T-cell (primary cell): ENCODE measurements at places on chromosomes 1 and 21.

- DNase-seq = no peak
Observed at GRCh38 chr1:59162665-59163064, 134.2 kb upstream of the FGGY start.

- no peak for DNase-seq
Observed at GRCh38 chr1:20174937-20175666, 10.8 kb upstream of the UBXN10 start.

DNA sequence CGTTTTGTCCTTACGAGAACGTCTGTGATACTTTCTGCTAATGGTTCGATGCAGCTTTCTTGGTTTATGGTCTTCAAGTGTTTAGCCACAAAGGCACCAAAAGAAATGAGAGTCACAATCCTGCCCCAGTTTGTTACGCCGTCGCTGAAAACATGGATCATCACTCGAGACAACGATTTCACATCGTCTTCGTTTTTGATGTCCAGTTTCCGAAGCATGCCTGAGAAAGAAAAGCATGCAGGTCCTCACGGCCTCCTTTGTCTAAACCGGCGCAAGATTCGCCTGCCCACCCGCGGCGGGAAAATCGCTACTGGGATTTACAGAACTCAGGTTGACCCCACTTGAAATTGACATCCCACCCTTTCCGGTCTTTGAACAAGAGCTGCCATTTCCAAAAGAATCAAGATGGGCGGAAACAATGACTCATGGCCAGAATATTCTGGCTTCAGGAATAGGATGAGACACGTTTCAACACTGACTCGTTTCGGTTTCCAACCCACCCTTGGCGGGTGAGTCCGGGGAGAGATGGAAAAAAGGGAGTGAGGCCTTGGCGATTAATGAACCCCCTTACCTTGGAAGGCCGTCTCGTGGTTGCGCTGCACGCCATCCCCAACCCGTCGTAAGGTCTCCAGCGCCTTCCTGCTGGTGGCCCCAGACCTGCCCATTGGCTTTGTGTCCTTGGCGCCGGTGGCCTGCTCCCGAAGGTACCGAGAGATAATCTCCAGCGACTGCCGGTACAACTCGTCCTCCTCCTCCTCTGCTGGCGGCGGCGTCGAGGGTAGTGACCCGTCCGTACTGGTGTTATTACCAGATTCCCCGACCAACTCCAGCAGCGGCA is 919 bp downstream of the MCL1 start:
- DNase-seq = no peak

DNA sequence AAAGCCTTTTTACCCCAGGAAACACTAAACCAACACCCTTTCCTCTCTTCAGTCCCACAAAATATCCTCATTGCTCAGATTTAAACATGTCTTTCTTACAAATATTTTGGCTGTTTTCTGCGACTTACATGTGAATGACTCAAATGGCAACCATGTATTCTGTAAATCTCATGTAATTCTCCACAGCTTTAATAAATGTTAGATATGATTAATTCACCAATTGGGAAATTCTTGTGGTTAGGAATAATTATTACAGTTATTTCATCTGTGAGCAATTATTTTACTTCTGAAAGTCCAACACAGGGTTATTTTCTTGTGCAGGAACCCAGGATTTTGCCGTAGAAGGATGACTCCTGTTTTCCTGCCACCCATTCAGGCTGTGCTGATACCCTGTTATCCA is 431.5 kb downstream of the LMO4 start:
- no peak for DNase-seq

- no peak for DNase-seq
Observed at GRCh38 chr1:53590104-53590503, 130.9 kb downstream of the DMRTB1 start.

DNA sequence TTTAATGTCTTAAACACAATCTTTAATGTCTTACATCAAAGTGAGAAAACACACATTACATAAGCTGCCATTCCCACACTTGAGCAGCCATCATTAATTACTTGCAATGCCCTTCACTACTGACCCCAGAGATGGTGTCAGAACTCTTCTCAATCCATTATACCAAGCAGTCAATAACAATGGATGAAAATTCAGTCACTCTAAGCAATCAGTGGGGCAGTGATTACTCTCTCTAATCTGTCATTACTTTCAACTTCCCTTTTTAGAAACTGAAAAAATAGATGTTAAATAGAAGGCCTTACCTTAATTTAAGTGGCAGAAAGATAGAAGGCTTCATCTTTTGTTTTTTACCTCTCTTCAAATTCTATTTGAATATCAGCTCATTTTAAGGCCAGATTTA is 9.7 kb upstream of the FRRS1 start:
- no peak for DNase-seq

DNA sequence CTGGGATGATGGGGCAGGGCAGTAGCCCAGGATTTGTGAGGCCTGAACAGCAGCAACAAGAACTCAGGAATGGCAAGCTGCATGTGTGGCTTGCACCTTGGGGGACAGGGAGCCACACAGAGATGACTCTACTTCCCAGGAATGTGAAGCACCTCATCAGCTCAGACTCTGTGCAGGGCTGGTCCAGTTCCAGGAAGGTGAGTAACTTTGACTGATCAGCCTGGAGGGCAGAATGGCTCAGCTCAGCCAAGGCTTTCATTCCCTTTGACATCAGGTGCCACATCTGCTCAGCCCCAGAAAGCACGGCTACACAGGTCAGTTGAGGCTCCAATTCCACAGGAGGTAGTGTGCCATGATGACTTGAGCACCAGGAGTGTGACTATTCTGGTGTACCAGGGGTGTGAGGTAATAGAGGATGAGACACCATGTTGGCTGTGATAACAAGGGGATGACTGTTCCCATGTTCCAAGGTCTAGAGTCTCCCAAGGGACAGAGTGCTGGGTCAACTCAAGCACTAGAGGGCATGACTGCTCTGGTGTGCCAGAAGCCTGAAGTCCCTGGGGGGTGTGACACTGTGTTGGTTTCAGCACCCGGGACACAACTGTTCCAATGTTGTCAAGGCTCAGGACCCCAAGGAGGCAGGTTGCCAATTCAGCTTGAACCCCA is 625.8 kb upstream of the ADGRL2 start:
- DNase-seq = no peak

DNA sequence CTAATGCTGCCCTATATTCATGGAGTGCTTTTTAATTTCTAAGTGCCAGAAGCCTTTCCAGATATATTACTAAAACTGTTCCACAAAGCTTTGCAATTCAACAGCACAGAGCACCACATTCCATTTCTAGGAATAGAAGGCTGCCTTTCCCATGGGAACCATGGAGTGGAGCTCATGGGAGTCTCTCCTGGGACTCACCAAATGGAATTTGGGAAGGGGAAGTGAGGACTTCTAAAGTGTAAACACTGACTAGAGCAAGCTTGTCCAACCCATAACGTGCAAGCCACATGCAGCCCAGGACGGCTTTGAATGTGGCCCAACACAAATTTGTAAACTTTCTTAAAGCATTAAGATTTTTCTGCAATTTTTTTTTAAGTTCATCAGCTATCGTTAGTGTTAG is 190.4 kb upstream of the TNR start:
- no peak for DNase-seq

DNA sequence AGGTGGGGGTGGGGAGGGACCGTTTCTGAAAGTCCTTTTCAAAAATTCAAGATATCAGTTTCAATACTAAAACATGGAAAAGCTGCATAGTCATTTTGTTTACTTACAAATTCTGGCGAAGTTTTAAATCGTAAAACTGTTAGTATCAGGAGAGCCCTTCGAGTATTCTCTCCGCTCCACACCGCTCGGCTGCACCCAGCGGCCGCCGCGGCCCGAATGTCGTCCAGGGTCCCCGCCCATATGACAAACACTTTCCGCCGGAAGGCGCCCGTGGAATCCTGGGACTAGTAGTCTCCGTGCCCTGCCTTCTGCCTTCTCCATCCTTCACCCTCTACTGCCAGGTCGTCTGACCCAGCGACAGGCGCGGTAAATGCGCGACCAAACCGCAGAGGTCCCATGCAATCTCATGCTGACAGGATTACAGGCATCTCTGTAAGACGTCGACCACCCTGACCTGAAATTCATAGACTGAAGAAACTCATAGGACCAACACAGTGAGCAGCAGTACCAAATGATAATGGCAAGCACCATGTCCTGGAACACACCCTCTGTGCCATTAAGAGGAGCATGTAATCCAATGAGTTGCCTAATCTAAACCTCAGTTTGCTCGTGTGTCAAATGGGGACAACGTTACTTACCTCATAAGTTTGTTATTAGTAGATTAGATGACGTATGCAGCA is at the start of gene TOR1AIP2:
Gene TOR1AIP2 (minus strand): TSS at position 218 of the 680 bp plus-strand sequence. CDS start 25,138 bp downstream, outside the sequence.
- DNase-seq = peak; percentile 82

DNA sequence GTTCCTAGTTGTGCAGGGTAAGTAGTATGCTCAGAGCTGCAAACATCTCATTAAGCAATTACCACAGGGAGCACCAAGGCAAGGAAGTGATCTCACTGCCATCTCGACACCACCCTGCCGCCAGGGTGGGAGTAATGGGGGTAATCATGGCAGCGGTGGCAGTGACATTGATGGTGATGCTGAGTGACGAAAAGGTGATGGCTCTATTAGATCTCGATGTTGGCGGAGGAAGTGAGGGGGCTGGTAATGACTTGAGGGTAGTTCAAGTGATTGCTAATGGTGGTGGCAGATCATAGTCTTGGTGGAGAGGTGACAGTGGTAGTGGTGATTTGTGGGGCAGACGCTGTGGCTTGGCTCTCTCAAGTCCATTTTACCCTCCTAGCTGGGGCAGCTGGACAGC is 25.4 kb upstream of the TENT5B start:
- DNase-seq = no peak

DNA sequence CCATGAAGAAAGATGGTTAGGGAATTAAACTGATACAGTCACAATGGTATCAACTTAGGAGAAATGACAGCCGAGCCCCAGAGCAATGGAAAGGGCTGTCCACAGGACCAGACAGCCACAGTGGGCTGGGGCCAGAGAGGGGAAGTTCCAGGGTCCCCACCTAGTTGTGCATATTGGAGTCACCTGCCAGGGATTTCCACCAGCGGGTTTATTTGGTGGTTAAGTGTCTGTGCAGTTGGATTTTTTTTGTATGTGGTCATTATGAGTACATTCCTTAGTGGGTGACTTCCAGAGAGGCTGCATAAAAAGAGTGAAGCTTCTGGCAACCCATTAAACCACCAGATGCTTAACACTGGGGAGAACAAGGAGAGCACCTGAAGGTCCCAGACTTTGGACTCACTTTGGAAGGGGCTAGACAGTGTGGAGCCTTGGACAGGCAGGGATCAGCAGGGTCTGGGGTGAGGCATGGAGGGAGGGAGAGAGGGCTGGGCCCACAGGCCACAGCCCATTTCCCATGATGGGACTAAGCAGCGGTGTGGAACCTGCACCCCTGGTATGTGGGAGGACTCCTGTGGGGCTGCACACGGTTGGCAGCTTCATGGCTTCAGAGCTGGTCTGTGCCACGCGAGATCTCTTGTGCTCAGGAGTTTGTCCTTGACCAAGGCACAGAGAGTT is 7.8 kb upstream of the PTTG1IP start:
- no peak for DNase-seq

GRCh38 chr1:93426181-93426580 is 21.7 kb upstream of the FNBP1L start:
- no peak for DNase-seq

- no peak for DNase-seq
Observed at GRCh38 chr1:5915587-5916571, 76.3 kb downstream of the NPHP4 start.

DNA sequence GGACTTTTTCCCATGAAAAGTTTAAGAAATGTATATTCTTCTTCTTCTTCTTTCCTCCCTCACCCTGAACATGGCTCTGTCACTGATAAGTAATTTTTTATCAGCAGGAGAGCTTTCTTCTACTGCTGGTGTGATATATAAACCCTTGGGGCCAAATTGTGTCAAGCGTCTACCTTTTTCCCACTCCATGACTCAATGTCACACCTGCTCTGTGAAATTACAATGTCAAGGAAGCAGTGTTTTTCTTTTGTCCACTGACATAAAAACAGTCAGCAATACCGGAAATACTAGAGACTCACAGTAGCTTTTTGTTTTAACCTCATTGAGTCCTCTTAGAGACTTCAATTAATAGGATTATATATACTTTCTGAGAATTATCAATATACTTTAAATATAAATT is 416.2 kb upstream of the ADGRL4 start:
- no peak for DNase-seq

GRCh38 chr1:194295685-194296084 is 1109.3 kb upstream of the B3GALT2 start:
- DNase-seq = peak; percentile 28

- DNase-seq = peak; percentile 36
Observed at GRCh38 chr1:234611847-234612351, 1.9 kb upstream of the IRF2BP2 start.

GRCh38 chr1:10511494-10511885 is 36.7 kb downstream of the PEX14 start:
- DNase-seq = no peak

DNA sequence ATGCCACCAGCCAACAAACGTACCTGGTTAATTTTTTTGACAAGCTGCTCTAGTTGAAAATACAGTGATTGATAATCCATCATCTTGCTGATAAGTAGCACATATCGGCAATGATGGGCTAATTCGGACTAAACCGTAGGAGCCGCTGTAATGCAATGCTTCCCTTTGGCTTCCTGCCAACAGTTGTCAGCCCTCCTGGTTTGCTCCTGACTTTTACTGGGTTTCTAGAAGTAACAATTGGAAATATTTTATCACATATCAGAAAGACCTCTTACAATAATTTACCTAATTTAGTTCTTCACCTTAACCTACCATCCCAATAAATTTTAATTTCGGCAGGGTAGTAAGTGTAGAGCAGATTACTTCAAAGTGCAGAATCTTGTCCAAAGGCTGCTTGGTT is 148.5 kb downstream of the DHRS3 start:
- no peak for DNase-seq

DNA sequence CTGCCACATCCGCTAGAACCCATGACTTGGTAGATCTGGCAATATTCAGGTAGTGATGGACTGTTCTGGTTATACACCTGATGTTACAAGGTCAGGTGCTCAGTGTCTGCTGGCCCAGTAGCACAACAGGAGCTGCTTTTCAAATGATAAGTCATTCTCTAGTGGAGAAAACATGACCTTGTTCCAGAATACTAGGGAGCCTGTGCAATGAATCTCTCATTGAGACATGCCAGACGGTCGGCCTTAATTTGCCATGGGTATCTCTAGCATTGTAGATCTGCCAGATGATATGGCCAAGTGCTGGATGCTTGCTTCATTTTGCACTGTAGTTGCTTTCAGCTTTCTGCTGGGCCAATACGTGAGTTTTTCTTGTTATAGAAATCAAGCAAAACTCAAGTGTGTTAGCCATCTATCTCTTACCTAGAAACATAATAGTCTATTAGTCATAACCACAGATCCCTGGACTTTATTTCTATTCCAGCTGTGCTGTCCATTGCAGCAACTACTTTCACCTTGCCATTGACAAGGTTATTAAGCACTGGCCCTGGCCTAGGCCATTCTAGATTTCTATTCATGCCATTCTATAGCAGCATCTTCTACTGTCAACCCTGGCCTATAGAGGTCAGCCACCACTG is 13.9 kb upstream of the CENPF start:
- DNase-seq = no peak
